ENCODE measurements at places on chromosomes 6 and 20.

DNA sequence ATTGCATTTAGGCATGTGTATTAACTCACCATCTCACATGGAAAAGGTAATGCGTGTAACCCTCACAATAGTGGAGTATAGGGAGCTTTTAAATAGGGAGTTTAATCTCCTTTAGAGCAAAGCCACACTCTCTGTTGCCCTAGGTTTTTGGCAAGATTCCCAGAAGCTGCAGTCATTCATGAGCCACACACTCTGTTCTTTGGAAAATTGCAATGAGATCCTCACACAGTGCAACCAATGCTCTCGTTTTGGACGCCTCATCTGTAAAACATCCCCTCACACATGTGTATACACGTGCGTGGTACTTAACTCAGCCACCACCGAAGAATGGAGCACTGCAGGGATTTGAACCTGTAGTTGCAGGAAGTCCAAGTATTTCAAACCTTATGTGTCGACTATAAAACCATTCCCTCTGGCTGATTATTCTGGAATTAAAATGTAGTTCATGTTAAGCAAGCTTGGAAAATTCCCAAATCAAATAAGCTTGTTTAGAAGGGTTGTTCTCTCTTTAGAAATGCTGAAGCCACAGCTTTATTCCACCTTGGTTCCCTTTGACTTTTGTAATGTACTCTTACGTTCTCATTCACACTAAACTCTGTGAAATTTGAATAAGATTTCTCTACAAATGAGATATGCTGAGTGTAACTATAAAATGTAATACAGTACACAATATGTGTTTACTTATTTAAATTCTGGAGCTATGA is 489.8 kb upstream of the MANEA start:
- DNase-seq, result no peak

DNA sequence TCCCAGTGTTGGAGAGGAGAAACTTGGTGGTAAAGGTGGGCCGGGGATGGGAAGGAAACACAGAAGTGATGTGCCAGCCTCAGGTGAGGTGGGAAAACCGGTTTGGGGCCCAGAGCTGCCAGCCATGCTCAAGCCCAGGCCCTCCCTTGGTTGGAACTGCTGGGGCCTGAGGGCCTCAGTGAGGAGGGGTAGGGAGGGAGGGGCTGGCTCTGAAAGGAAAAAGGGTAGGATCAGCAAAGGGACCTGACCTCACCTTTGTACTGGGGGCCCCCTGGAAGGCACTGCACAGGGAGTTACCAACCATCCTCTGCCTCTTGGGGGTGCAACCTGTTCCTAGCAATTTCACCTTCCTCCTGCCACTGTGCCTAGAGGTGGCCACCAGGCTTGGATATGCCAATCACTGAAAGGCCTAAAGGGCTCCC is 1.8 kb upstream of the SPEF1 start:
- no peak for DNase-seq

DNA sequence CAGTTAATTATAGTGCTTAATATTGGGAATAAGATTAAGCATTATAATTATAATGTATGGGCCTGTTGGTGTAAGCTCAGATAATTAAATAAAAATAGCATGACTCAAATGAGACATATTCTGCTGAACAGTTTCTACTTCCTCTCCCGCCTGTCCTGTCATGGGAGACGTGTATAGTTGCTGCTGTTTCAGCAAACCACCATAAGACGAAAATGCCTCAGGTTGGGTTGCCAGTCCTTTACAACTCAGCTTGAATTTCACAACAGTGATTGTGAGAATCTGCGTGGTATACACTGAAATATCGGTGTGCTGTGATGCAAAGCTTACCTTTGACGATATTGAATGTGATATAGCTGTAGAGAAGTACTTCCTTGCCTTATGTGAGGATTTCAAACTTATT is 99.5 kb downstream of the POPDC3 start:
- DNase-seq, result no peak

DNA sequence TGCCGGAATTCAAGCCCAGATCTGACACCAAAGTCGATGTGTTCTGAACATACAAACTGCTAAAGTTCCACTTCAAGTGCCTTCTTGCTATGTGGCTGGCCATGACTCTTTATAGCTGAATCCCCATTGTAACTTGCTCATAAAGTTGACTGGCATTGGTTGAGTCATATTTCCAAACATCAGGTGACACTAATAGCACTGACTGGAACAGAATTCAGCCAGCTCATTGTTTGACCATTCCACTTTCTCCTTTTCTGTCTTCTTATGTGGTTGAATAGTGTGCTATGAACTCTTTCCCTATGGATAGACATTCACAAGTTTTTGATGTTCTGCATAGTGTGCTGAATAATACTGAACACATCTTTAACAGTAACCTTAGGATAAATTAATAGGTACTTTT is 266.2 kb upstream of the ZFP64 start:
- DNase-seq, result no peak

DNA sequence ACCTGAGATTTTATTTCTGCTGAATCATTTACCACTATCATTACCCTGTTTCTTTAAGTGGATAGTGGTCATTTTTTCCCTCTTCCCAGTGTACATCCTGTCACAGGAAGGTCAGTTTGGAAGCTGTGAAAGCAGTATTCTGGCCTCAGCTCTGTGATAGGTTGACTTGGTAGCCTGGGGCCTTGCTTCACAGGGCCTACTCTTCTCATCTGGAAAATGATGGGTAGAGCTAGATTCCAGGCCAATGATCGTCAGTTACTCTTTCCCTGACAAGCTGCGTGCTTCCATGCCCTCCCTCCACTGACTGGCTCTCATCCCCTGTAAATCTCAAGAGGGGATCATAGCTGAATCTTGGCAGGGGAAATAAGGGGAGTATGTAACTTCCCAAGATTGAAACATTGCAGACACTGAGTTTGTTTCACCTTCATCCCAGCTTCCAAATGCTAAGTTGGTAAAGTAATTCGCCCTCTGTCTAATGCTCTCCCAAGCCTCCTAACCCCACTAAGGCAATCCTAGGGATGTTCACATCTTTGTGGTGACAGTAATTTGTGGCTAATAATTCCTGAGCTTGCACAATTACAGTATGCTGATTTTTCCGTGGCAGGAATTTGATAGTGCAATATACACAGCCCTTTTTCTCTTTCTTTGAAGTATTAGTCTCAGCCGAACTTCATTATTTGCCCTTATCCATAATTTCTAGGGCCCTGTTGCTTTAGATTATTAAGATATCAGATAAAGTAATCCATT is 51.2 kb downstream of the VAPB start:
- no peak for DNase-seq

DNA sequence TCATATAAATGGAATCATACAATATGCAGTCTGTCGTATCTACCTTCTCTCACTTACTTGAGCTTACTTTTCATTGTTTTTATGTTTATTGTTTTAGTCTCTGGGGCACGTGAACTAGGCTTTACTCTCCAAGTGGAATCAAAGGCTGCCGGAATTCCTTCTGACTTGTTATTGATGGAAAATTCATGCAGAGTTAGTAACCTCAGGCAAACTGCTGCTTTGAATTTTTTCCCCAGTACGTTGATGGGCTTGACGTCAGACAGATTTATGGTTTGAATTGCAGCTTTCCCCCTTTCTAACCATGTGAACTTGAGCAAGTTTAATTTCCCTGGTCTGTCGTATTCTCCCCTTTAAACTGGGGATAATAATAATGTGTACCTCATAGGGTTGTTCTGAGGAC is 68.6 kb downstream of the ZDHHC14 start:
- DNase-seq, result no peak

DNA sequence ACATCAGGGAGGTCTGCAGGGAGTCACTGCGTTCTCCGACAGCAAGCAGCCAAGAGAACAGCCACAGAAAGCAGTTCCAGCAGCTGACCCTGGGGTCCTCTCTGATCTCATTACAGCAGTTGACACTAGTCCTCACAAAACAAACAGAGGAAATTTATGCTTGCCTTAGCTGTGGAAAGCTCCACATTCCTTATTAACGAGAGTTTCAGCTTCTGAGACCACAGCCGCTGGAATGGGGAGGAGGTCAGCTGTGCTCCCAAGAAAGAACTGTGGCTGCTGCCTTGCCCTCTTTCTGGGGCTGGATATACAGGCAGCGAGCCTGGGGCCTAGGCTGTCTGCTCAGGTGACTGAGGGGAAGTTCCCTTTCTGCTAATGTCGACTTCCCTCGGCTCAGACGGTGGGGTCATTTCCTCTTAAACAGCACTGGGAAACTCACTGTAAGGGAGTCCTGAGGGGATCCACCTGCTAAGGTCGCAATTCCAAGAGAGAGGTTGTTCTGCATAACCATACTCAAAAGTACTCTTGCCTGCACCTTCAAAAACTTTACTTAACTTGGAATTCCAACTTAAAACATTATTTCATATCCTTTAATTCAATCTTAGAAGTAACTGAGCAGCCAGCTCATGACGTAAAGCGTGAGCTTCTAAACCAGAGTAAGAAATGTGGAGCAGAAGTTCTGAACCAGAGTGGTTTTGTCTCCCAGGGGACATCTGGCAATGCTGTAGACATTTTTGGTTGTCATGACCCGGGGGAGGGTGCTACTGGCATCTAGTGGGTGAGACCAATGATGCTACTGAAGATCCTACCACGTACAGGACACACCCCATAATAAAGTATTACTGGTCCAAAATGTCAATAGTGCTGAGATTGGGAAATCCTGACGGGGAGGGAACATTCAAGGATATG is 80.3 kb downstream of the BACH2 start:
- no peak for DNase-seq

DNA sequence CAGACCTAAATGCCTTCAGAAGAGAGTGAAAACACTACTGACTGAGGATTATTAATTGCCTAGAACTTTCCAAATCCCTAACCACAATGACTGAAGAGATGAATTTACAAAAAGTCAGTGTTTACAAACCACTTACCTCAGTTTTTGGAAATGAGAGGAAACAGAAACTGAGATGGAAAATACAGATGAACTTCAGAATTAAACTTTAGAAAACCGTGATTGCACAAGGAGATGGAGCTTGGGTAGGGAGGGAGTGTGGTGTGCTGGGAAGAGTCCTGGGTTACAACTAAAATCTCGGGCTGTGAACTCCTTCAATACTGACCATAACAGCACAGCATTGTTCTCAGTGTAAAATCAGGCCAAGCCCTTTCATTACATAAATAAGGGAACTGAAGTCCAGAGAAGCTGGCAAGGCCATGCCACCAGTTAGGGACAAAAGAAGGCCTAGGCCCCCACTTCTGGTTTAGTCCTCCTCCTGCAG is 4.0 kb downstream of the ELMO2 start:
- no peak for DNase-seq

GRCh38 chr6:55836945-55837344 is 38.4 kb downstream of the BMP5 start:
- no peak for DNase-seq

GRCh38 chr20:53867741-53868351 is 202.5 kb downstream of the BCAS1 start:
- no peak for DNase-seq

- DNase-seq, result no peak
These were observed 4.3 kb upstream of the AKIRIN2 start for GRCh38 chr6:87706187-87706966.

DNA sequence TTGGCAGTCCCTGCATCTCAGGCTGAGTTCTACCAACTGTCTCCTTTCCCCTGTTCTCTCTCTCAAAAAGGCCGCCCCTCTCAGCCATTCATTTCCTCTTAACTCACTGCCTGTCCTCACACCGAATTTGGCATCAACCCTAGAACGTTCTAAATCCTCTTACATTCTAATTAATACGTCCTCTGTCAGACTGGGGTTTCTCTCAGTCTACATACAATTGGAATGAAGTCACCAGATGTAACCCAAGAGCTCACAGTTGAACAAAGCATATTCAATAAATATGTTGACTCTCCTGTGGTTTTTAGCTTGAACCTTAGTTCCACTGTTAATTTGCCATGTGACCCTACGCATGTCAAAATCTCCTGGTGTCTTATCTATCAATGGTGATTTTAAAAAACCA is 269.6 kb downstream of the CLIC5 start:
- no peak for DNase-seq

DNA sequence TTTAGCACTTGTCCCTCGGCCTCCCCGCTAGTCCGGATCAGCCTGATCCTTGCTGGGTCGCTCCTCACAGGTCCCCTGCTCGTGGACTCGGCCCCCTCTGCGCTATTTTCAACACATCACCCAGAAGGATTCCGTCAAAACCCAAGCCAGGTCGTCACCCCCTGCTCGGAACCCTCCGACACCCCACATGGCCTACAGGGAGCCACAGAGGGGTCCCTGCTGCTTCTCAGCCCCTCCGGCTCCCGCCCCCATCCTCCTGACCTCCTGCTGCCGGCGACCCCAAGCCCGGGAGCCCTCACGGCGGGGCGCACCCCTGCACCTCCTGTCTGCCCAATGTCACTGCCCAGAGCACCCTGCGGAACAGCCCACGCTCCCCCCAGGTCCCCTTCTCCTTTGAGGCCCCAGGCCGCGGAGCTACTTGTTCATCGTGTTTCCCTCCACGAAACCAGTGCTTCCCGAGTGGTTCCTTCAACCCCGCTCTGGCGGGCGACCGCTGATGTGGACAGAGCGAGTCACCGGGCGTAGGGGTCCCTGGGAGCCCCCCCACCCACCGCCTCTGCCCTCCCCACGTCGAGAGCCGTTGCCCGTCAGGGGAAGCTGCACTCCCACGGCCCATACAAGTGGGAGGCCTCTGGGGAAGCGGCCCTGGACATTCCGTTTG is 638 bp upstream of the MYL9 start:
- no peak for DNase-seq

GRCh38 chr6:32637219-32637880 is at the start of gene HLA-DQA1:
HLA-DQA1 (plus strand) TSS chr6:32637406; CDS start chr6:32637459, 53 bp downstream.
- no peak for DNase-seq

DNA sequence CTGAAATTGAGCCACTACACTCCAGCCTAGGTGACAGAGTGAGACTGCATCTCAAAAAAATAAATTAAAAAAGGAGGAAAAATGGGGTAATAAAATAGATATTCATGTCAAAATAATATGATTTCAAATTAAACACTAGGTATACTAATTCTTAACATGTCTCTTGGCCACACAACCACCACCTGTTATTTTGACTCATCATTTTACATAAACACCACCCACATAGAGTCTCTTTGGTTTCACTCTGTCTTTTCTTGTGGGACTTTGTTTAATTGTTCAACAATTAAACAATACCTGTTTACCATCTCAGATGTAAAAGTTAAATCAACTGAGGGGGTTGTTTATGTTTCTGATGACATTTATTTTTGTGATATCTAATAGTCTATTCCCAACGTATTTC is 476.8 kb upstream of the ADGRB3 start:
- DNase-seq, result no peak

DNA sequence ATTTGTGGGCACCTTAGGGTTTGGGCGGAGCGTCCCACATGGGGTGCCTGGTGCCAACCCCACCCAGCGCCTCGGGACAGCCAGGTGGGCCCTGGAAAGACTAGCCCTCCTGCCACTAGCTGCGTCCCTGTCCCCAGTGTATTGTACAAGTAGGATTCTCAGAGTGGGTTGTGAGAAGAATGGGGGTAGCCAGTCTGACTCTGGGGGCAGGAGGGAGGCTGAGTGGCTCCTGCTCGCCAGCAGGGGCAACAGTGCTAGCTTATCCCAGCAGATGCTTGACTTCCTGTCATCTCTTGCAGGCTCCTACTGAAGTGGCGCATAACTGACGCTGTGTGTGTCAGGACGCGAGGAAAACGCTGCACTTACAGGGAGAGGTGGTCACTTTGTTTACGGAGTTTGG is 9.3 kb downstream of the PSMA7 start:
- no peak for DNase-seq

- no peak for DNase-seq
These were observed 58.9 kb downstream of the PTPRK start for GRCh38 chr6:128461501-128461900.

- no peak for DNase-seq
These were observed 108.0 kb downstream of the SNX5 start for GRCh38 chr20:17860301-17861197.

- DNase-seq, result no peak
These were observed 109.8 kb downstream of the JARID2 start for GRCh38 chr6:15355683-15356099.

GRCh38 chr6:87264481-87264880 is 57.9 kb upstream of the SMIM8 start:
- DNase-seq, result no peak
